ENCODE measurements at places on chromosomes 5 and 9. TPM values are rescaled to one million over a fixed set of nuclear protein-coding genes. Genes with fewer than 3 reads are reported as not detected.

GRCh38 chr9:76687861-76688391, 76.3 kb upstream of the PCA3 start:
- no peak for DNase-seq
- no peak overlapping the region for H3K27ac ChIP-seq
- H3K27me3 ChIP-seq = peaks cover 12% of the 10 kb centered on the region
- H3K4me3 ChIP-seq = no peak overlapping the region
- no peaks in the 10 kb centered on the region for H3K36me3 ChIP-seq

DNA sequence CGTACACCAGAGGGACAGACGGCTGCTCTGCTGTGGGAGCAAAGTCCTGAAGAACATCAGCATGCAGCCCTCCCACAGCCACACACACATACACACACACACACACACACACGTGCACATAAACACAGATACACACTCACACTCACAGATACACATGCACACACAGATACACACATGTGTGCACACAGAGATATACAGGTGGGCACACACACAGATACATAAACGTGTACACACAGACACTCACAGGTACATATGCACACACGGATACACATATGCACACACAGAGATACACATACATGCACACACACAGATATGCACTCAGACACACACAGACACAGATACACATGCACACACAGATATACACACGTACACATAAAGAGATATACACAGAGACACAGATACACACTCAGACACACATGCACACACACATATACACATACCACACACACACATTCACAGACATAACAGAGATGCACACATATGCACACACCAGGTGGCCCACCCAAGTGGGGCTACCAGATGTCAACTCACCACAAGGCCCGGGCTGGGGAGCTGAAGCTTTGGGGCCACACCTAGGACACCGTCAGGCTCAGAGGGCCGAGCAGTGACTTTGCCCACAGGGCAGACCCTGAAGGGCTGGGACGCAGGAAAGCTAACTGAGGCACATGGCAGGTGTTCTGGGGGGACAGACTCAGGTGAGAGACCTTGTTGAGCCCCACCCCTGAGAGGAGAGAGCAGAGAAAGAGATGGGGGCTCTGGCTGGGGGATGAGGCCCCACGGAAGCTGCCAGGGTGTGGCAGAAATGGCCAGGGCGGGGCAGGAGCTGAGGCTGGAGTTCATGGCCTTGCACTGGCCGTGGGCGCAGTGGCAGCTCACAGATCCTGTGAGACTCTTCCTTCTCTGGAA, 148.6 kb upstream of the PPP1R26 start:
- no peaks in the 10 kb centered on the region for H3K27me3 ChIP-seq
- H3K27ac ChIP-seq = peak overlapping the region; percentile 1
- DNase-seq = peak; percentile 0
- no peaks in the 10 kb centered on the region for H3K36me3 ChIP-seq

- no peaks in the 10 kb centered on the region for H3K36me3 ChIP-seq
- H3K27ac ChIP-seq = no peak overlapping the region
- no peaks in the 10 kb centered on the region for H3K27me3 ChIP-seq
- H3K4me3 ChIP-seq = no peak overlapping the region
These were observed 124.3 kb downstream of the TTC39B start for GRCh38 chr9:15182730-15183129.

Gene MCIDAS
- not detected for total RNA-seq

DNA sequence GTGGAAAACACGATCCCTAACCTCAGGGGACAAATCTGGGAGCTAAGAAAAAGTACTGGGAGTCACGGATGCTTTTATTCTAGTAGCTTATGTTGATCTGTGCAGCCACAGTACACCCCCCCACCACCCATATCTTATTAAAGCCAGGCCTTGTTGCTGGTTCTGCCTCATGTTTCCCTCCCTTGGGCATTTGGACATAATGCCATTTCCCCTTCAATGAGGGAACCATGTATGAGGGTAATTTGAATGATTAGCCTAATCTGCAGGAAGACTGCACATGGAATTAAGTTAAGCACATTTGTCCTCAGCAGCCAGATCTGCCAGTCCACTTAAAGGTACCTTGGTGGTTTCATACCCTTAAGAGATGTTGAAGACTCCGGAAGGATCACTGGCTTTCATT, 102.0 kb downstream of the ARHGAP26 start:
- peaks cover 5% of the 10 kb centered on the region for H3K4me1 ChIP-seq
- H3K36me3 ChIP-seq = no peaks in the 10 kb centered on the region
- no peak for DNase-seq
- H3K27me3 ChIP-seq = no peaks in the 10 kb centered on the region

Gene IFNB1
- total RNA-seq = not detected

Gene P4HA2
- 11.3 TPM for total RNA-seq

DNA sequence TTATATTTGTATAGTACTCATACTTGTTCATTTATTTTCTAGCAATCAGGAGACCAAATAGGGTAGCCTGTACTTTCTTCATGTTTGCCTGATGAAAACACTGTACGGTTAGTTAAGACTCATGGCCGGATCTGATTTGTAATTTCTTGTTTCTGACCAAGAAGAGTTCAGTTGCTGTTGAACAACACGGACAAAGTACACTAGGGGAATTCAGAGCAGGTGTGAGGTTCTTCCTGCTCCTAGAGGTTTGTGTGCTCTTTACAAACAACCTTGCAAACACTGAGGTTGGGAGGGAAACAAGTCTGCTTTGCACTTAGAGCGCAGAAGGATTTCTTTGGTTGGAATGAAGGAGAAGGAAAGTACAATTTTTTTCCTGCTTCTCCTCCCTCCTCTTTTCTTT, 69.7 kb downstream of the TRIO start:
- no peaks in the 10 kb centered on the region for H3K27me3 ChIP-seq
- H3K4me1 ChIP-seq = peaks cover 33% of the 10 kb centered on the region

DNA sequence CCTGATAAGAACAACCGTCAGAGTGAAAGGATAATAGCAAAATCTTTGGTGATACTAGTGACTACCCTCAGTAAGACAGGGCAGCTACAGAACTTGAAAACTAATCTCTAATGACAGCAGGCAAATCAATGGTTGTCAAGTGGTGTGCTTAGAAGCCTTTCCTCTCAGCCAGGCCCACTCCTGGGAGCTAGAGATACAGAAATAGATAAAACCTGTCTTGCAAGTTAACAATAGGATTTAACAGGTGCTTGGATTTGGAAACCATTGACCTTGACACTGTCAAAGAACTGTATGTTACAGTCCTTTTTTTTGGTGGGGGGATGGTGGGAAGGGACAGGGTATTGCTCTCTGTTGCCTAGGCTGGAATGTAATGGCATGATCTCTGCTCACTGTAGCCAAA, 118.6 kb downstream of the BASP1 start:
- no peaks in the 10 kb centered on the region for H3K27me3 ChIP-seq
- no peaks in the 10 kb centered on the region for H3K36me3 ChIP-seq
- no peak for DNase-seq
- H3K4me1 ChIP-seq = no peaks in the 10 kb centered on the region

Measured in neural crest cell (in vitro differentiated cells).